ENCODE measurements at places on chromosomes 12 and 14. TPM values are rescaled to one million over a fixed set of nuclear protein-coding genes. Genes with fewer than 3 reads are reported as not detected.

- no peak for DNase-seq
These were observed 63.6 kb upstream of the PWP1 start for GRCh38 chr12:107622001-107622400.

- DNase-seq = no peak
These were observed 6.6 kb upstream of the RAB3IP start for GRCh38 chr12:69732088-69732487.

DNA sequence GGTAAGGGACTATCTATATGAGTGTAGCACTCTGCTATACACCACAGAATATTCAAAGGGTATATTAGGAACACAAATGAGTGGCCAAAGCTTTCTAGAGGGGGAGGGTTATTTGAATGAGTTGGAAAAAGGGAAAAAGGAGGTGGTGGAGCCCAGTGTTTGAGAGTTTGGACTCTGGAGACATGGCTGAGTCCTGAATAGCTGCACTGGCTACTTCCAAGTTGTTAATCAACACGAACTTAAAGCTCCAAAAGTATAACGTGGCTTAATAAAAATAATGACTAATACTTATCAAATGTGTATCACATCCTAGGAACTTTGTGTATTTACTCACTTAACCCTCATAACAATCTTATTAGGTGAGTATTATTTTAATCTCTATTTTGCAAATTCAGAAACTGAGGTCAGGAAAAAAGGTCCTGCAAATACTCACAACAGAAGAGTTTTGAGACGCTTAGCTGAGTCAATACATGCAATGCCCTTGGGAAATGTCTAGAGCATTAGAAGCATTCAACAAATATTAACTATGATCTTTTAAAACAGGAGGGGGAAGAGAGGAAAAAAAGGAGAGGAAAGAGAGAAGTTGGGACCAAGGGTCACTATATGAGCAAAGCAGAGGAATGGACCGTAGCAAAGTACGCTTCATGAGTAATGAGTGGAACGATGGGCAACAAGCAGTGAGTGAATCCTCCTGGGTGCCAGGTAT is 189.5 kb upstream of the HMGA2 start:
- no peak for DNase-seq

DNA sequence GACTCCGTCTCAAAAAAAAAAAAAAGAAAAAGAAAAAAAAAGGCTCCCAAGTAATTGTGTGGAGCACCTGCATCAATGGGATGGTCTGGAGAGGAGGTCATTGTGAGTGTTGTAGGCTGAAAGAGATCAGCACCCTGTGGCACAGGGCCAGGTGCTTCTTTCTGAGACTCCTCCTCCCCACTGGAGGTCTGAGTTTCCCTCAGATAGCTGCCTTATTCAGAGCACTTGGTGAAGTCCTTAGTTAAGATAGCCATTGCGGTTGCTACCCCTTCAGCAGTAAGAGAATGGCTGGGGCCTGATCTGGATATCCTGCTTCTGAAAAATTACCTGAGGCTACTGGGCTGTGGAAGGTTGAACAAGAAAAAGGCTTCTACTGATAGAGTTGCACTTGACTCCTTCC is 69.8 kb downstream of the ANO6 start:
- DNase-seq = no peak

DNA sequence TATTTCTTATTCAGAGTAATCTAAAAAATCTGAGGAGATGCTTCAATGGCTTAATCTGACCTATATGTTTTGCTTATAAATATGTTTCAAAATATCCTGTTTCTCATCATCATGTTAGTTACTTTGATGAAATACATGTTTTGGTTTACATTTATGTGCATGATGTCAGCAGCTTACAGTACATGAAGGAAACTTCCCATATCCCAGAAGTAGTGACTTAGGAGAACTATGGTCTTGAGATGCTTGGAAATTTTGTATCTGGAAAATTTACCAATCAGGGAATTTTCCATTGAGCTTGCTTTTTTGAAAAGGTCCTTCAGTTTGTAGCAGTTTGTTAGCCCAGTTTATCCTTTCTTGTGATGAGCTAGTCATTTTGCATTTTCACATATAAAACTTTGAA is 73.3 kb downstream of the RASSF8 start:
- no peak for DNase-seq

GRCh38 chr14:95143808-95144620 is 13.3 kb downstream of the DICER1 start:
- DNase-seq = no peak

GRCh38 chr14:104116288-104116755 is 22.1 kb upstream of the KIF26A start:
- no peak for DNase-seq

- no peak for DNase-seq
These were observed 150.6 kb upstream of the HIF1A start for GRCh38 chr14:61544448-61545330.

DNA sequence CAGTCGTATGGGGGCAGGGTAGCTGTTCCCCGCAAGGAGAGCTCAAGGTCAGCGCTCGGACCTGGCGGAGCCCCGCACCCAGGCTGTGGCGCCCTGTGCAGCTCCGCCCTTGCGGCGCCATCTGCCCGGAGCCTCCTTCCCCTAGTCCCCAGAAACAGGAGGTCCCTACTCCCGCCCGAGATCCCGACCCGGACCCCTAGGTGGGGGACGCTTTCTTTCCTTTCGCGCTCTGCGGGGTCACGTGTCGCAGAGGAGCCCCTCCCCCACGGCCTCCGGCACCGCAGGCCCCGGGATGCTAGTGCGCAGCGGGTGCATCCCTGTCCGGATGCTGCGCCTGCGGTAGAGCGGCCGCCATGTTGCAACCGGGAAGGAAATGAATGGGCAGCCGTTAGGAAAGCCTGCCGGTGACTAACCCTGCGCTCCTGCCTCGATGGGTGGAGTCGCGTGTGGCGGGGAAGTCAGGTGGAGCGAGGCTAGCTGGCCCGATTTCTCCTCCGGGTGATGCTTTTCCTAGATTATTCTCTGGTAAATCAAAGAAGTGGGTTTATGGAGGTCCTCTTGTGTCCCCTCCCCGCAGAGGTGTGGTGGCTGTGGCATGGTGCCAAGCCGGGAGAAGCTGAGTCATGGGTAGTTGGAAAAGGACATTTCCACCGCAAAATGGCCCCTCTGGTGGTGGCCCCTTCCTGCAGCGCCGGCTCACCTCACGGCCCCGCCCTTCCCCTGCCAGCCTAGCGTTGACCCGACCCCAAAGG is 804 bp downstream of the GAPDH start:
- no peak for DNase-seq

DNA sequence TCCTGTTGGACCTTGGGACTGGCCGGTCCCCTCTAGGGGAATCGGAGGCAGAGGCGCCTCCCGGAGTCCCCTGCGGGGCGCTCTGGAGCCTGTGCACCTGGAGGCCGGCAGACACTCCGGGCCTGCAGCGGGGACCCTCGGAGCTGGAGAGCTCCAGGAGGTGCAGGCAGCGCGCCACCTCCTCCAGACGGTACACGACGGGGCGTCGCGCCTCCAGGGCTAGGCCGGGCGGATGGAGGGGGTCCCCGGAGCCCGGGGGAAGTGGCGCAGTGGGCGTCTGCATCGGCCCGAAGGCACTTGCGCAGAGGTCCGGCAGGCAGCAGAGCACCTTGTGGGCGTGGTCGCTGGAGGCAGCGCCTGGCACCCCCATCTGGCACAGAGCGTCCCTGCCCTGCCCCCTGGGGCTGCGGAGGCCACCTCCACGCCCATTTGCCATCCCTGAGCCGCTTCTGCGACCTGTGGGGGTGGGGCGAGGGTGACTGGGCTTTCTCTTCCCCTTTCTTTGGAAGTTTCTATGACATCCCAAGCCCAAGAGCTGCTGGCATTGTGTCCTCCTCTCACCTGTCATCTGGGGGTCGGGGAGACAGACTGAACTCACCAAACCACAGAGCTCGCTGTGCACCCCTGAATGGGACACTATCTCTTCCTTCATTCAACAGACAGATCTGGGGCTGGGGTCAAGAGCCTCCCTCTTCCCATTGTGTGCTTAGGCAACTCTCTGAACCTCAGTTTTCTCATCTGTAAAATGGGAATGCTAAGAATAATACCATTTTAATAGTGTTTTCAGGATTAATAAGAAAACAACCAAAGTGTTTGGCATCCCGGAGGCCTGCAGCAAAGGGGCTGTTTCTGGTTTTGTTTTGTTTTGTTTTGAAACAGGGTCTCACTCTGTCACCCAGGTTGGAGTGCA is 37.5 kb upstream of the CORO1C start:
- no peak for DNase-seq

- no peak for DNase-seq
These were observed 86.5 kb upstream of the MANSC4 start for GRCh38 chr12:27866373-27867101.

DNA sequence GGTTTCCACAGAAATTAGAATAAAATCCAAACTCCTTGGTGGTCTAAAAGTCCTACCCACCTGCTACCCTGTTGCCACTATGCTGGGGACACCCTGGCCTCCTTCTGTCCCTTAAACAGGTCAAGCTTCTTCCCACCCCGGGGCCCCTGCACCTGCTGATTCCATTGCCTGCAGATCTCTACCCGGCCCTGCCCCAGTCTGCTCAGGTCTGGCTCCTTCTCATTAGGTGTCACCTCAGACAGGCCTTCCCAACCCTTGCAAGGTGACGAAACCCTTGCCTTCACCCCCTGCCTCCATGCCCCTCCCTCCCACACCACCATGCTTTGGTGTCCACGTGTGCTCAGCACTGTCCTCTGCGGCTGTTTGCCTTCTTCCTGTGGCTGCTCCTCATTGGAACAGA is 170.6 kb downstream of the PIWIL1 start:
- no peak for DNase-seq

GRCh38 chr12:3105690-3106479 is 28.7 kb downstream of the TSPAN9 start:
- no peak for DNase-seq

GRCh38 chr14:56694609-56695008 is 115.0 kb downstream of the TMEM260 start:
- no peak for DNase-seq

- DNase-seq = no peak
These were observed 3.2 kb downstream of the PGF start for GRCh38 chr14:74952180-74952665.

The EIF2S3B gene
- 0.28 TPM for total RNA-seq

The NKX2-8 gene
- 0.18 TPM for total RNA-seq

The ATP6V1D gene
- total RNA-seq = 68.6 TPM

The E2F7 gene
- total RNA-seq = 13.1 TPM

All from Panc1 (cell line).